ENCODE measurements at places on chromosomes 6 and 20. TPM values are rescaled to one million over a fixed set of nuclear protein-coding genes. Genes with fewer than 3 reads are reported as not detected.

DNA sequence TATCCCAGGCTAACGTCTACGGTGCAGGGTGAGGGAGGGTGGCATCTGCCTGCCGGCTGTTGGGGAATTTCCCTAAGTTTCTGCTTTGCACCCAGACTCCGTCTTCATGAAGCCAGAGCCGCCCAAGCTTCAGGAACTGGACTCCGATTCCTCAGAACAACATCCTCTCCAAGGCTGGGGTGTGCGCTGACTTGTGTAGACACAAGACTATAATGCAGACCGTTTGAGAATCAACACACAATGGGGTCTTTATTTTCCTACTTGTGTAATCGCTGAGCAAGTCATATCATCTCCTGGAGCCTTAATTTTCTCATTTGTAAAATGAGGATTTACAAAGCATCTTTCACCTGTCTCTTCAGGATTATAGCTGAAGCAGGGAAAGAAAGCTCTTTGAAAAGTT is 160.5 kb upstream of the AGPAT4 start:
- peaks cover 20% of the 10 kb centered on the region for H3K4me1 ChIP-seq
- peak overlapping the region; percentile 91 for H3K27ac ChIP-seq
- no peaks in the 10 kb centered on the region for H3K27me3 ChIP-seq
- no peak overlapping the region for H3K4me3 ChIP-seq
- no peaks in the 10 kb centered on the region for H3K36me3 ChIP-seq

DNA sequence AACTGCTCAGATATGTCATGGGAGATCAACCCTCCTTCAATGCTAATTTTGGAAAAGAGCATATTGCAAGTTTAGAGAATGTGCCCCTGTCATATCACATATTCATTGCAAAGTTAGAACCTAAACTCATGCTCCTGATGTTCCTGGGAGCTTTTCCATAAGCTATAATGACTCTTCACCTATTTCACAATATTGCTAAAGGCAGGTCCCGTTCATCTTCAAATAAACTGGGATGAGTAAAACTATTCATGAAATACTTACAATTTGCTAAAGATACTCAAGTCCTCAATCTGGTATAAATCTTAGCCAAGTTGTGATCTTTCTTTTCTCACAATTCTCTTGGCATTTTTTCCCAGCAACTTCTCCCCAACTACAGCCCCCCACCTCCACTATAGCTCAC is 121.7 kb upstream of the TNFAIP3 start:
- no peak overlapping the region for H3K4me3 ChIP-seq
- H3K27ac ChIP-seq = no peak overlapping the region
- H3K27me3 ChIP-seq = no peaks in the 10 kb centered on the region
- no peaks in the 10 kb centered on the region for H3K36me3 ChIP-seq
- no peak for DNase-seq
- peaks cover 23% of the 10 kb centered on the region for H3K4me1 ChIP-seq

SNX21 gene
- 13.9 TPM for total RNA-seq

GRCh38 chr6:15239616-15240364 is 6.1 kb upstream of the JARID2 start:
- no peak for DNase-seq
- H3K4me1 ChIP-seq = no peaks in the 10 kb centered on the region
- H3K4me3 ChIP-seq = no peak overlapping the region
- H3K27me3 ChIP-seq = no peaks in the 10 kb centered on the region

DNA sequence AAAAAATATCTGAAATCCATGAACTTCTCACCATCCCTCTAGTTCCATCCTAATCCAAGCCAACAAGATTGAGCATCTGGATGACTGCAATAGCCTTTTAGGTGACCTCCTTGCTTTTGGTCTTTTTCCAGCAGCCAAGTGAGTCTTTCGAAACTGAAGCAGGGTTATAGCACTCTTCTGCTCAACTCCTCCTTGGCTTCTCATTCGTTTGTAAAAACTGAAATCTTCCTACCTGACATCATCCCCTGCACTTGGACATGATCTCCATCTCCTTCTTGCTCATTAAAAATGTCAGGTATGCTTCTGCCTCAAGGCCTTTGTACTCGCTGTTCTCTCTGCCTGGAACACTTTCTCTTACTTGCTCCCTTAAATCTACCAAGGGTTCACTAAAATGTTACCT is 46.0 kb downstream of the STX7 start:
- no peaks in the 10 kb centered on the region for H3K27me3 ChIP-seq
- H3K27ac ChIP-seq = no peak overlapping the region
- H3K36me3 ChIP-seq = peaks cover 46% of the 10 kb centered on the region
- H3K4me1 ChIP-seq = no peaks in the 10 kb centered on the region

DNA sequence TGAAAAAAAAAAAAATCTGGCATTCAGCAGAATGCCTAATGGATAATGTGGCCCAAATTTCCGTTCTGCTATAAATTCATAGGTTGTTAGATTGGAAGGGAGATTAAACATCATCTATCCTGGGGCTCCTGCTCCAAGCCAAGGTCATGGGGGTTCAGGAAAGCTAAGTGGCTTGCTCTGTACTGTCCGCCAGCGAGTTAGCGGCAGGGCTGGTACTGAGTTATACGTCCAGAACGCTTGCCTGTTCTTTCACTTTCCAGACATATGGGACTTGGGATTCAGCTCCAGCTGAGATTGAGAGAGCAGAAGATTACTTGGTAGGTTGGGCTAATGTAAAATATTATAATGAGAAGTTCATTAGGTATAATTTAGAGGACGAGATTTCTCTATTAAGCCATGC is 858 bp downstream of the RWDD1 start:
- DNase-seq = peak; percentile 41
- H3K27ac ChIP-seq = peak overlapping the region; percentile 98
- peaks cover 25% of the 10 kb centered on the region for H3K4me1 ChIP-seq
- H3K27me3 ChIP-seq = no peaks in the 10 kb centered on the region

- H3K4me1 ChIP-seq = no peaks in the 10 kb centered on the region
- H3K27me3 ChIP-seq = no peaks in the 10 kb centered on the region
- DNase-seq = no peak
- H3K27ac ChIP-seq = no peak overlapping the region
- H3K36me3 ChIP-seq = no peaks in the 10 kb centered on the region
- no peak overlapping the region for H3K4me3 ChIP-seq
These were observed 93.8 kb upstream of the RNF217 start for GRCh38 chr6:124868481-124868880.

- no peak overlapping the region for H3K27ac ChIP-seq
- no peaks in the 10 kb centered on the region for H3K27me3 ChIP-seq
- H3K4me3 ChIP-seq = no peak overlapping the region
- H3K4me1 ChIP-seq = peaks cover 42% of the 10 kb centered on the region
- peaks cover 6% of the 10 kb centered on the region for H3K36me3 ChIP-seq
These were observed 2.2 kb upstream of the PTPRA start for GRCh38 chr20:2871111-2871465.

DNA sequence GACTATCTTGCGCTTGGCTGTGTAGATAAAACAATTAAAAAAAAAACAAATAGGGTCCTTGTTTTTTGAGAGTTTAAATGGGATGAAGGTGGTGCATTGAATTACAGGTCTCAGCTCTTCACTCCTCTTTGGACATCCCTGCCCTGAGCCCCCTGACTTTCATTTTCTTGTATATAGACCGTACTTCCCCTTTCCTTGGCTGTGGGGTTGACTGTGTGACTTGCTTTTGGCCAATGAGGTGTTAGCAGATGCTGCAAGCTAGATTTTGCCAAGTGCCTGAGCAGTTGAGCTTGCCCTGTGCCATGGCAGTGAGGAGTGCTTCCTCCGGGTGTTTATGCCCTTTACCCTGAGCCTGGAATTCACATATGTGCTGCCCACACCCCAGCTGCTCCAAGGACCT is 386.1 kb upstream of the ZFP64 start:
- H3K4me3 ChIP-seq = no peak overlapping the region
- H3K27me3 ChIP-seq = no peaks in the 10 kb centered on the region
- H3K27ac ChIP-seq = no peak overlapping the region
- no peaks in the 10 kb centered on the region for H3K4me1 ChIP-seq
- DNase-seq = no peak

DNA sequence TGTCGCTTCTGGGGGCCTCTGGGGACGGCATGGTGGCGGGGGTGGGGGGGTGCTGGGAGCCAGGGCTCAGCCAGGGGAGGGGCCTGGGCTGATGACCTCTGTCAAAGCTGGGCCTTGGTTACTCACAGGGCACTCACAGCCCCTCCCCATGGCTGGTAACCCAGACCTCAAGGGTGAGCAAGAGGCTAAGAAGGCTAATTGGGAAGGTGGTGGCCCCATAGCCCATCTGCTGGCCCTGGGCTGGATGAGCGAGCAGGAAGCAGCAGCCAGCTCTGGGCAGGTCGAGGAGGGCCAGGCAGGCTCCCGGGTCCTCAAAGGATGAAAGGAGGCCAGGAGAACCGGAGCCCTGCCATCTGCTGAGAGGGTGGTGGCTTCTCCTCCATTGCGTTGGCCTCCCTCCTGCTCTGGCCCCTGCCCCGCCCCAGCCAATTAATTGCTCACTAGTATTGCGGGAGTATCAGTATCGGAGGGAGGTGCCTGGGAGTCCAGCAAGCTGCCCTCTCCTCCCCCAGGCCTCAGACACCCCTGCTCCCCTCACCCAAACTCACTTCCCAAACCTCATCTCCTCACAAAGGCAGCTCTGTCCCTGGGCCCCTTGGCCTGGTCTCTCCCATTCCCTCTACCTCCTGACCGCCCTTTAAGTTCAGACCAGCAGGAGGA is 1.0 kb upstream of the CDSN start:
- H3K27me3 ChIP-seq = no peaks in the 10 kb centered on the region
- peaks cover 12% of the 10 kb centered on the region for H3K36me3 ChIP-seq

DNA sequence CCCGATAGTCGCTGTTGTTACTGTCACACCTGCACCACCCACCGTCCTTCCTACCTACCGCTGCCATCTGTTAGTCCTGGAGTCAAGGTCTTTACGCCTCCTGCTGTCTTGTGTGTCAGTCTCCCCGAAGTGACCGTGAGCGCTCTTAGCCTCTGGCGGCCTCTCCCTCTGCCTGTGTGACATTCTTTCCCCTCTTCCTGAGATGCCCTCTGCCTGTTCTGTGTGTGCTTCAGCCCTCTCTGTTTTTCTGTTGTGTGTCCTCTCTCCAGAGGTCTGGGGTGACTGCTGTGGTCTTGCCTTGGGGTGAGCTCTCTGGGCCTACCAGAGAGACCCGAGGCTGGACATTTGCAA is 54.9 kb downstream of the TCP11 start:
- H3K4me3 ChIP-seq = no peak overlapping the region
- no peak for DNase-seq
- no peak overlapping the region for H3K27ac ChIP-seq
- peaks cover 35% of the 10 kb centered on the region for H3K36me3 ChIP-seq
- peaks cover 4% of the 10 kb centered on the region for H3K4me1 ChIP-seq

RPP21 gene
- total RNA-seq = 63.0 TPM

GRCh38 chr6:11357285-11357684 is 124.8 kb upstream of the NEDD9 start:
- no peaks in the 10 kb centered on the region for H3K27me3 ChIP-seq
- no peak overlapping the region for H3K4me3 ChIP-seq
- no peak for DNase-seq

DNA sequence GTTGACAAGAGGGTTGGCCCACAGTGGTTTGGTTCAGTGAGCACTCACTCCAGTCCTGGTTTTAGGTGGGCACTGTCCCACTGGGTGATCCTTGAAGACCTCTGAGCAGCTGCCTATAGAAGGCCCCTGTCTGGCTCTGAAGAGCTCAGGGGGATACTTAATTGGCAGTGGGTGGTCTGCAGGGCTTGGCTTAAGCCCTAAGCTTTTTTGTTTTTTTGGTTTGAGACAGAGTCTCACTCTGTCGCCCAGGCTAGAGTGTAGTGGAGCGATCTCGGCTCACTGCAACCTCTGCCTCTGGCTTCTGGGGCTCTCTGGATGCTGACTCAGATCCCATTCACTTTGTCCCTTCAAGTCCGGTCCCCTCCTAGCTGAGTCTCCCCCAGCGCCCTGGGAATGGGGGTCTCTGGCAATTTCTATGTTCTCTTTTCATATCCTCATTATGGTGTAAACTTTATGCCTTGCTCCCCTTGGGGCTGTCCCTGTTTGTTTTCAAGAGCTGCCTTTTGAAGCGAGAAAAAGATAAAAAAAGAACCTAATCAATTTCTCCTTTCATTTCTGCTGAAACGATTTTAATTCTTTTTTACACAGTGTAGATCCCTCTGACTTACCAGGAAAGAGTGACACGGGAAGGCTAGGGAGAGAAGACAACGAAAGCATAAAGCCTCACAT is 12.2 kb upstream of the KCNG1 start:
- H3K27ac ChIP-seq = no peak overlapping the region
- H3K27me3 ChIP-seq = peaks cover under 1% of the 10 kb centered on the region
- H3K4me3 ChIP-seq = no peak overlapping the region
- no peak for DNase-seq
- peaks cover 23% of the 10 kb centered on the region for H3K4me1 ChIP-seq

- no peak overlapping the region for H3K4me3 ChIP-seq
- H3K36me3 ChIP-seq = peaks cover 5% of the 10 kb centered on the region
- peak overlapping the region; percentile 72 for H3K27ac ChIP-seq
- DNase-seq = no peak
- H3K4me1 ChIP-seq = peaks cover 19% of the 10 kb centered on the region
These were observed 3.9 kb downstream of the SRC start for GRCh38 chr20:37349517-37350491.

DNA sequence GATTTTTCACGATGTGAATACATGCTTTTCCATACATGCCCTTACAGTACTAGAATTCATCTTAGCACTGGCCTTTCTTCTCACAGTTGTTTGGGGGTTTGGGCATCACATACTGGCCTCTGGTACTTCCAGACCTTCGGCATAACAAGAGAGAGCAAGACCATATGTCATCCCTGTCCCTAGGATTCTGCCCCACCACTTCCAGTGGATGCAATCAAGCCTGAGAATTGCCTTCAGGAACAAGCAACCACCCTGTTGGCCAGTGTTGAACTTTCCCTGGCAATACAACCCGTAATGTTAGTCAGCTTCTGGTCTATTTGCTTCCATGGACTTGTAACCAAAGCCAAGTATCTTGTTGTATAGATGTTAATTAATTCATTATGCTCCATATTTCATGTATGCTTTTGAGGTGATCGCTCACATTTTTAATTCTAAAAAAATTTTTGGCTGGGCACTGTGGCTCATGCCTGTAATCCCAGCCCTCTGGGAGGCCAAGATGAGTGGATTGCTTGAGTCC is 15.4 kb upstream of the SLPI start:
- no peak overlapping the region for H3K4me3 ChIP-seq
- H3K4me1 ChIP-seq = peaks cover 7% of the 10 kb centered on the region
- H3K27me3 ChIP-seq = no peaks in the 10 kb centered on the region
- no peak overlapping the region for H3K27ac ChIP-seq
- H3K36me3 ChIP-seq = no peaks in the 10 kb centered on the region

DNA sequence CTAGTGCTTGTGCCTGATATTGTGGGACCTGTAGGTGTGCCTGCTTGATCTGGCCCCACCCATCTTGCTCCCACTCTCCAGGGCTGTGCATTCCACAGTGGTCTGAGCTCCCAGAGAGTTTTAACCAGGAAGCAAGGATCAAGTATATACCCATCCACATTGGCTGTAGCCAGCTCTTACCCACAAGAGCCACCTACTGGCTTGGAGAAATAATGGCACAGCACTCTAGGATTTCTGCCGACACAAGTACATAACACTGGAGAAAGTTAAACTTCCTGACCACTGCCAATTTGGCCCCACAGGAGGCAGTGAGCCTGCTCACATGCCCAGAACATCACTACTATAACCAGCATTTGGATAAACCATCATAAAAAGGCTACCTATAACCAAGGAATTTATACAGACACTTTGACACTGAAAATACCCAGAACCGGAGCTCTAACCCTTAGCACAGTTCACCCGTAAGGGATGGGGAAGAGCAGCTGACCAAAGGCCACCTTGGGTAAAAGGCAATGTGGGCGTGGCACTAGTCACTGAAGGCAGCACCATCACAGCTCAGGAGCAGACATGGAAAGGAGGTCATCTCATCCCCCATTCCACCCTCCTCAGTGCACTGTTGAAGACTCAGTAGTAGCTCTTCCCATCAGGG is 440.4 kb downstream of the BTBD3 start:
- peak; percentile 20 for DNase-seq
- no peak overlapping the region for H3K27ac ChIP-seq

TFAP2D gene
- not detected for total RNA-seq

GRCh38 chr20:64232794-64233193 is 22.8 kb upstream of the PCMTD2 start:
- no peak for DNase-seq
- no peak overlapping the region for H3K27ac ChIP-seq
- H3K4me3 ChIP-seq = no peak overlapping the region
- H3K36me3 ChIP-seq = no peaks in the 10 kb centered on the region
- H3K4me1 ChIP-seq = no peaks in the 10 kb centered on the region

Measured in MCF 10A (cell line).